HCT116 (cell line): ENCODE measurements at places on chromosomes 5 and 9. TPM values are rescaled to one million over a fixed set of nuclear protein-coding genes. Genes with fewer than 3 reads are reported as not detected.

DNA sequence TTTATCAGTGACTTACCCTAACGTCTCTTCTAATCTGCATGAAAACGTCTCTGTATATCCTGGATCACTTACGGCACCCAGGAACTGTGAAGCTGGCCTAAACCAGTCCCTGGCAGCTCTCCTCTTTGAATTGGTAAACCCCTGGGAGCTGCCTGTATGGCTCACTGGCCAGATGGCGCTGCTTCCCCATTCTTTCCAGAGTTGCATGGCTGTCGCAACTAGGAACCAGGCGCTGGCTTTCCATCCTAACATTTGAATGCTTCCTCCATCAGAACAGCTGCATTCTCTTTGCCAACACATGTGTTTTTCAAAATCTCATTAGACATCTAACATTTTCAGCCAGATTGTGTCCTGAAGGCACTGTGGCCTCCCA, 8.0 kb upstream of the PCA3 start:
- no peak for DNase-seq
- H3K4me1 ChIP-seq = no peaks in the 10 kb centered on the region
- H3K27me3 ChIP-seq = no peaks in the 10 kb centered on the region; the same call in 1 of the 2 replicates
- H3K36me3 ChIP-seq = no peaks in the 10 kb centered on the region

DNA sequence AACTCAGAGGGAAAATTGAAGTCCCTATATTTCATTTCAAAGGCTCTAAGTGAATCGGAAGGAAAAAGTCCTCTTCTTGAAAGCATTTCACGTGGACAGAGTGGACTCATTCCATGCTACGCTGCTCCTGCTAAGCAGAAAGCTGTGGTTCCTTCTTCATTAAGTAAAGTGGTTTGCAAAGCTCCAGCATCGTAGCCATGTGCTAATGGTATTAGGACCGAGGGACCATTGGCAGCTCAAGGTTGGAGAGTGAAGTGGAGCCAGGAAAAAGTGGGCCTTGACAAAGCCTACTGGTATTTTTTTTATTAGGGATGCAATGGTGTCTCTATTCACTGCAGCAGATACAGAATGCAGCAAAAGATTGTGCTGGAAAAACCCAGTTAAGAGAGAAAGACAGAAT, 16.4 kb upstream of the SEMA4D start:
- DNase-seq = no peak
- peaks cover 28% of the 10 kb centered on the region; the same call in 1 of the 2 replicates for H3K27me3 ChIP-seq
- H3K36me3 ChIP-seq = no peaks in the 10 kb centered on the region
- no peak overlapping the region for H3K4me3 ChIP-seq

DNA sequence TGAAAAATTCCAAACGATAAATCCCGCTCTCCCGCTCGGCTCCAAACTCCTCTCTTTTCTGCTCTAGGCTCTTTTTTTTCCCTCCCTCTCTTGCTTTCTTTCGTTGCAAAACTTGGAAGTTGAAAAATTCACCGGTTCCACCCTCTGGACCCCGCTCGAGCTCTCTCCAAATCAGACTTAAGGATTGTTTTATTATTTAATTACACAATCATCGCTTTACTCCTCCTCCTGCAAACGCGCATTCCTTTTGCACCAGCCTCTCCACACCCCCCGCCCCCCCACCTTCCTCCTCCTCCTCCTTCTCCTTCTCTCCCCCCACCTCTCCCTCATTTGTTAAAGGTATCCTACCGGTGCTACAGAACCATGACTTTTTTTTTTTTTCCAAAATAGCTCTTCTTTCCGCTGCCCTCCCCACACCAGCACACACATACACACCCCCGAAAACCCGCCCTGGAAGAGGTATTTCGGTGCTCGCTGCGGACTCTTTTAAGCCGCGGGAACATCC, 535 bp upstream of the NFIB start:
- H3K27ac ChIP-seq = peak overlapping the region; percentile 68
- peak overlapping the region; percentile 57 for H3K4me3 ChIP-seq
- H3K36me3 ChIP-seq = no peaks in the 10 kb centered on the region
- peaks cover 14% of the 10 kb centered on the region; the same call in 1 of the 2 replicates for H3K27me3 ChIP-seq

The GFPT2 gene
- total RNA-seq = 16.1 TPM

The TUBB4B gene
- 502 TPM for total RNA-seq
